ENCODE measurements at places on chromosomes 1 and 21.

GRCh38 chr1:17895401-17895800, 140.3 kb downstream of the ACTL8 start:
- no peak for DNase-seq

- no peak for DNase-seq
Observed at GRCh38 chr1:201503397-201504176, 3.3 kb downstream of the CSRP1 start.

DNA sequence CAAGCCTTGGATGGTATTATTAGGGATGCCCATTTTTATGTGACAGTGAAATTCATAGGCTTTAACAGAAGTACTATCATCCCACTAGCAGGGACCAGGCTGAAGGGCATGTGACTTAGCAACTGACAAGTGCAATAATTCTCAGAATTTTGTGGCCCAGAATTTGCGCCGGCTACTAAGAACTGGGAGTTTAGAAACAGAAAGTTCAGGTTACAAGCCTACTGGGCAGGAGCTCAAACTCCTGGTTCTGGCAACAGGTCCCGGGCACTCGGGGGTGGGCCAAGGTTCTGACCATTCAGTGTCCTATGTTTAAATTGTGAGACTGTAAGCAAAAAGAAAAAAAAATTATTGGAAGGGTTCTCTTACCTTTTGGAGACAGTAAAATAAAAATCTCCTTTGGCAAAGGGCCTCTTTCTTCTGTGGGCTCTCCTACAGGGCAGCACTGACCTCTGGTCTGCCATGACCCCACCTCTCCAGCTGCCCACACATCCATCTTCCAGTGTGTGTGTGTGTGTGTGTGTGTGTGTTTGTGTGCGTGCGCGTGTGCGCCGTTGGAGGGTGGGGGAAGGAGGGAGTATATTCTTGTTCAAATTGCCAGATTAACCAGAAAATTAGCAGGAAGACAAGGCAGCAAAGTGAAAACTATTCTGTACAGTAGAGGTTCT, 26.1 kb downstream of the IRF2BP2 start:
- DNase-seq = no peak

DNA sequence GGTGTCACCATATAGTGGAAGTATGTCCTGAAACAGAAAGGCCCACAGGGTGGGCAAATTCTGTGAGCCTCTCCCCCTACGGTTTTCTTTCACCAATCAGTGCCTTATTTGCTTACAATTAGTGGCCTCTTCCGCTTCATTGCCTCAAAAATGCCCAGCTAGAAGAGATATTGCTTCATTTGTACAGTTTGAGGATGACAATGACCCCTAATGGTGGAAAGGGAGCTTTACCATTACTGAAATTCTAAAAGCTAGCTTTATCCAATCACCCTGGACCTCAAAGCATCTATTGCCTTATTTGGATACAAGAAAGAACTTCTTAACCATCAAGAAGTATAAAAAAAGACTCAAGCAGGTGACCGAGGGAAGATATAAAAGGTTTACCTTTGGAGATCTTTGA, 49.6 kb downstream of the LRRC71 start:
- DNase-seq = no peak

GRCh38 chr1:216086678-216087077, 336.6 kb downstream of the USH2A start:
- no peak for DNase-seq

DNA sequence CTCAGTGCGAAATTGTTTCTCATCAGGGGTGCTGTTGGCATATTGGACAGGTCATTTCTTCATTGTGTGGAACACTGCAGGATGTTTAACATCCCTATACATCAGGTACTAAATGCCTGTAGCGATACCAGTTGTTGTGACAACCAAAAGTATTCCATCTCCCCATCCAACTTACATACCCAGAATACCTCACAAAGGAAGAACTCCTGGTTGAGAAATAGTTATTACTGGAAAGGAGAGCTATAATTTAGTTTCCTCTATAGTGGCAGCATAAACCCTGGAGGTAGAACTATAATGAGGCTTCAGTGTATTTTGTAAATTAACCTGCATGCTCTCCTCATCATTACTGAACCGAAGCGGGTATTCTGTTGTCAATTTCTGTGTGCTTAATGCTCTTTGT, 45.1 kb downstream of the IVNS1ABP start:
- DNase-seq = no peak

GRCh38 chr1:160205242-160206035, at the start of gene PEA15:
TSS of gene PEA15 (plus strand) at chr1:160205384. CDS start at chr1:160211545, 6,161 bp downstream.
- DNase-seq = peak; percentile 67

DNA sequence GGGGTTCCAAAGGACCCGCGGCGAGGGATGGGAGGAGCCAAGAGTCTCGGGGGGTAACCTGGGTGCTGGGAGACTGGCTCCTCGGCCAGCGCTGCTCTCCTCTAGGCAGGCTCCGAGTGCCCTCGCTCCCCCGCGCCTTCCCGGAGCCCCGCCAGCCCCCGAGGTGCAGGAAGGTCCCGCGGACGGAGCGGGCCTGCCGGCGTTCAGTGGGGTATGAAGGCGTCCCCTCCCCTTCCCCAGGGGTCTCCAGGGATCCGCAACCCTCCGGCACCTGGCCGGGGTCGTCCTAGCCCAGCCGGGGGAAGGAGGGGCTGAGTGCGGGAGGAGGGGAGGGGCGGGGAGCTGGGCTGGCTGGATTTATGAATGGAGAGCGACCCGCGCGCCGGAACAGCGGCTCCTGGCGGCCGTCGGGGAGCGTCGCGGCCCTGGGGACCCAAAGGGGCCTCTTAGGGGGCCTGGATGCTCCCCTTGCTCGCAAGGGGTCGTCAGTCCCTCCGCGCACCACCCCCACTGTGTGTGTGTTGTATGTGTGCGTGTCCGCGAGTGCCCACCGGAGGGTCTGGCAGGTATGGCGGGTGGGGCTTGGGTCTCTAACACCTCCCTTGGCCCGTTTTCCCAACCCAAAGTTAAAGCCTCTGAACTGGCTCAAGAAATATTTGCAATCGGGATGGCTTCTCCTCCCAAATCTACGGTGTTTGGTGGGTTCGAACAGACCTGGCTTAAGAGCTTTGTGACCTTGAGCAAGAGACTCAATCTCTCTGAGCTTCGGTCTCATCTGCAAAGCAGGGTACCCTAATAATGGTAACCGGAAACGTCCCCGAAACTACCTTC, 642 bp downstream of the HCRTR1 start:
- DNase-seq = no peak

- no peak for DNase-seq
Observed at GRCh38 chr1:224928906-224929305, 569 bp upstream of the DNAH14 start.

DNA sequence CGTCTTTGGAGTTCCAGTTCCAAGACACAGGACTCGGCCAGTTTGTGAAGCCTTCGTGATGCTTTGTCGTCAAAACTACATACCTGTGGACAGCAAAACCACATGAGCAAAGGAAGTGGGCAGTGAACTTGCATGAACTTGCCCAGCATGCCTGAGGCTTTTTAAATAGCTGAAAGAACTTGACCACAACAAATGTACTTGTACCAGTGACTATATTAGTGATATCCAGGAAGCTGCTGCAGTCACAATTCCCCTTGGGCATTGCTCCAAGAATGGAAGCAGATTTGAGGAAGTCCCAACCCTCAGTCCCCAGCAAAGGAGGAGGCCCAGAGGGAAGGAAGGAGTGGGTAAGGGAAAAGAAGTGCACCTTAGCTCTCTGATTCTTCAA, 2.6 kb downstream of the FUCA1 start:
- no peak for DNase-seq

DNA sequence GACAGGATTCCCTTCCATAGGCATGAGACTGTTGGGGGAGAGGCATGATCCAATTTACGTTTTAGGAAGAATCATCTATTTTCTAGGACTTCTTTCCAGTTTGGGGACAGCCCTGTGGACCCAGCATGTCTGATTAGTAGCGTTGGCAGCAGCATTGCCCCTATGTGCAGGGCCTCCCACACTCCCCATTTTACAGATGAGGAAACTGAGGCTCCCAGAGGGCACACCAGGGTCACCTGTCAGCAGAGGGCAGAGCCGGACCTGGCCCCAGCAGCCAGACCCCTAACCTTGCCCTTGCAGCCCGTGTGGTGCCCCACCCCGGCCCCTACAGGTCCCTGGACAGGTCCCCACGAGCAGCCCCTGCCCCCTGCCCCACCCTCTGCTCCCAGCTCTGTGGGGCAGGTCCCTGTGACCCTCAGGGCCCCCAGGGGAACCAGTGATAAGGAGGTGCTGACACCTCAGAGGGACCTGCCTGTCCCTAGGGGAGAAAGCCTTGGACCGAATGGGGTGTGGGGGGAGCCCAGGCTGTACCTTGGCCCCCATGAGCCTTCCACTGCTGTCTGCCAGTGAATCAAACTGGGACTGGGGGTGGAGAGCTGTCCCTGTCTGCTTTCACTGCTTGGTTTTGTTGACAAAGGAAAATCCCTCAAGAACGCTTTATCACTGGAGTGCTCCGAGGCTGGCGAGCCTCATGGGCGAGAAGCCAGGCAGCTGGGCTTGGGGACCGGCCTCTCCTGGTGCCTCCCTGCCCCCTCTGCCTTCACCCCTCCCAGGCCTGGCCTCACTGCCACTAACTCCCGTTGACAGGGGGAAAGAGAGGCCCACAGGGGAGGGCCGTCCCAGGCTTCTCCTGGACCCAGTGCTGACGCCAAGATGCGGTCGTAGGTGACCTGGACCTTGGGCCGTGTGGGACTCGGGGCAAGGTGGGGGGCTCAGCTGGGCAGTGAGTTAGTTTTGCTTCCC, 39.4 kb upstream of the CCDC27 start:
- DNase-seq = no peak

DNA sequence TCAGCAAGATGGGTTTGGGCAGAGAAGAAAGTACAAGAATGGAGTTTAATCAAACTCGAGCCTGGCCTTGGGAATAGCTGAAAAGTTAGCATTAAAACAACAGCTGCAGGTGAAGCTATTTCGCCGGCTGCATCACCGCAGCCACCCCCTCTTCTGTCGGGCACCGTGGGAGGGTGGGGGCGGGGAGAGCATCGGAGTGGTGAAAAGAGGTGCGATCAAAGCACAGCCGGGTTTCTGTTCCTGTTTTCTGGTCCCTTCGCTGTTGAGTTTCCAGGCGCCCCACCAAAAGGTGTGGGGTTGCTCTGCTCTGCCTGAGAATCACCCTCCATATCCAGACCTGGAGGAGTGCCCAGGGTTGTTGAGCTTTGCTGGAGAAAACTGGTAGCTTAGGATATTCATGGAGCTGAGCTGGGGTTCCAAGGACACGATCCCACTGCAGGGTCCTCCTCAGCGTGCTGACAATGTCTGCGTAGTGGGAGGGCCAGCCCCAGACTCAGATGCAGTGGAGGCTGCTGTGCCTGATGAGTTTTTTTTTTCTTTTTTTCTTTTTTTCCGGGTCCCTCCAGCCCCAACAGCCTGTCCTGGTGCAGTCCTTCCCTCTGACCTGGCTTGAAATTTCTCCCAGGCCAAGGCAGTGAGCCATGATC, 127.5 kb upstream of the C1orf174 start:
- DNase-seq = no peak

GRCh38 chr1:110215621-110216515, 5.8 kb downstream of the KCNC4 start:
- DNase-seq = no peak

GRCh38 chr21:17976691-17977090, 157.5 kb upstream of the C21orf91 start:
- no peak for DNase-seq

- no peak for DNase-seq
Observed at GRCh38 chr1:83029050-83029449, 969.9 kb downstream of the TTLL7 start.

DNA sequence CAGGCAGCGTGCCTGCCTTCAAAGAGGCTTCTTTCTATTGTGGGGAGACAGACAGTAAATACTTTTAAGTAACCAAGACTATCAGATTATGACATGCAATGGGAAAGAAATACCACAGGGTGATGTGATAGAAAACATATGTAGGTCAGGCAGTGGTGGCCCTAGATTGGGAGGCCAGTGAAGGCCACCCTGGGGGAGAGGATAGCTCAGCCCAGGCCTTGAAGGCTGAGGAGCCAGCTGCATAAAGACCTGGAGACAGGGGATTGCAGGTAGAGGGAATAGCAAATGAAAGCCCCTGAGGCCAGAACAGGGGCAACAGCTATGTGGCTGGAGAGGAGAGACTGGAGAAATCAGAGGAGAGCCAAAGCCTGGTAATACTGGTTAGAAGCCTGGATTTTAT, 4.0 kb downstream of the SOX13 start:
- DNase-seq = no peak

DNA sequence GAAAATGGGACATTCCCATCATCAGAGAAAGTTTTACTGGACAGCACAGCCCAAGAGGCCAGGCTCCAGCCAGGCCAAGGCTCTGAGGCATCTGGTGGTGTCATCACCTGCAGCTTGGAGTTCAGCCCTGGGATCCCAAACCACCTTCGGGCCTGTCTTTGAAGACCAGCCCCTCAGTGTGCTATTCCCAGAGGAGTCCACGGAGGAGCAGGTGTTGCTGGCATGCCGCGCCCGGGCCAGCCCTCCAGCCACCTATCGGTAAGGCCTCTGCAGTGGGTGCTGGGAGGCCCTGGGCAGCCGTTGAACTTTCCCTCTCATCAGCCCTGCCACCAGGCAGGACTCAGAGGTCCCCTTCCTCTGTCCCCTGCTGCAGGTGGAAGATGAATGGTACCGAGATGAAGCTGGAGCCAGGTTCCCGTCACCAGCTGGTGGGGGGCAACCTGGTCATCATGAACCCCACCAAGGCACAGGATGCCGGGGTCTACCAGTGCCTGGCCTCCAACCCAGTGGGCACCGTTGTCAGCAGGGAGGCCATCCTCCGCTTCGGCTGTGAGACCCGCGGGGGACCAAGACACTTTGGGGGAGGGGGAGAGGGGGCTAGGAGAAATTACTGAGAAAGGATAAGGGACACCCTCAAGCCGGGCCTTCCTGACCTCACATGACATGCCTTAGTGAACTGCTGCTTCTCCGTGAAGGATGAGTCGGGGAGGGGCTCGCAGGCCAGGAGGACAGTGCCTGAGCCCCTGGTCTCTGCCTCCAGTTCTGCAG, 15.0 kb downstream of the CNTN2 start:
- no peak for DNase-seq

GRCh38 chr21:44428281-44428960, 26.9 kb upstream of the LRRC3 start:
- DNase-seq = no peak

DNA sequence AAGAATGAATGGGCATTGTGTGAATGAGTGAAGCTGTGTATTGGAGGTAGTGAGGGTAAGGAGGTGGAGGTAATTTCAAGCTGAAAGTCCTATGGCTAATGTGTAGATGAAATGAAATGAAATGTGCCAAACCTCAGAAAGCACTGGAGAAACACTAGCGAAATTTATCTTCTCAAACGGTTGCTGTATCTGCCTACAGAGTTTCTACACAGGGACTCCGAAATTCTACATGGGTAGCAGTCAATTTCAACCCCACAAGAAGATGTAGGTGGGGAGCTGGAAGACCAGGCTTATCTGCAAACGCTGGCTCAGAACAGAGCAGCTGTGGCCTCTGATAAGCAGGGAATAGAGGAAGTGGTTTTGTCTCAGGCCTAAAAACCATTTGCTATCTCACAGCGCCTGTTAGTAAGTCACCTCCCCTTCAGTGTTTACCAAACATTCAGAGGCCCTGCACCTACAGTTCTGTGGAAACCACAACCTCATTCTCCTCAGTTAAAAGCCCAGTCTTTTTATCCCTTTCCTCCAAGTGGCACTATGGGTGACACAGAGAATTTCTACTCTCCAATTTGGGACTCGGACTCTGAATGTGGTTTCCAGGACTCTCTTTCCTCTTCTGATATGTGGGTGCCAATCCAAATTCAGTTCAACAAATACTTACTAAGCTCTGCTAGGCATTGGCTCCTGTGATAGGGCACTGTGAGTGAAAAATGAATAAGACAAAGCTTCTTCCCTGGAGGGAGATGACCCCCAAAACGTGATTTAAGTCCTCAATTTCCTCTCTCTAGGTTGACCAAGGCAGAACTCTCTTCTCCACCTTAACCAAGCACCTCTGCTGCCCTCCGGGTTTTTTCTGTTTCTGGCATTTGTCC, 17.2 kb upstream of the SLAMF6 start:
- DNase-seq = peak; percentile 44
